ENCODE measurements at places on chromosomes 1 and 21. TPM values are rescaled to one million over a fixed set of nuclear protein-coding genes. Genes with fewer than 3 reads are reported as not detected.

GRCh38 chr1:29709704-29710280 lies 473.5 kb downstream of the PTPRU start:
- no peak for DNase-seq

- DNase-seq = no peak
Measured at GRCh38 chr1:27000090-27000816, 6.8 kb downstream of the TRNP1 start.

DNA sequence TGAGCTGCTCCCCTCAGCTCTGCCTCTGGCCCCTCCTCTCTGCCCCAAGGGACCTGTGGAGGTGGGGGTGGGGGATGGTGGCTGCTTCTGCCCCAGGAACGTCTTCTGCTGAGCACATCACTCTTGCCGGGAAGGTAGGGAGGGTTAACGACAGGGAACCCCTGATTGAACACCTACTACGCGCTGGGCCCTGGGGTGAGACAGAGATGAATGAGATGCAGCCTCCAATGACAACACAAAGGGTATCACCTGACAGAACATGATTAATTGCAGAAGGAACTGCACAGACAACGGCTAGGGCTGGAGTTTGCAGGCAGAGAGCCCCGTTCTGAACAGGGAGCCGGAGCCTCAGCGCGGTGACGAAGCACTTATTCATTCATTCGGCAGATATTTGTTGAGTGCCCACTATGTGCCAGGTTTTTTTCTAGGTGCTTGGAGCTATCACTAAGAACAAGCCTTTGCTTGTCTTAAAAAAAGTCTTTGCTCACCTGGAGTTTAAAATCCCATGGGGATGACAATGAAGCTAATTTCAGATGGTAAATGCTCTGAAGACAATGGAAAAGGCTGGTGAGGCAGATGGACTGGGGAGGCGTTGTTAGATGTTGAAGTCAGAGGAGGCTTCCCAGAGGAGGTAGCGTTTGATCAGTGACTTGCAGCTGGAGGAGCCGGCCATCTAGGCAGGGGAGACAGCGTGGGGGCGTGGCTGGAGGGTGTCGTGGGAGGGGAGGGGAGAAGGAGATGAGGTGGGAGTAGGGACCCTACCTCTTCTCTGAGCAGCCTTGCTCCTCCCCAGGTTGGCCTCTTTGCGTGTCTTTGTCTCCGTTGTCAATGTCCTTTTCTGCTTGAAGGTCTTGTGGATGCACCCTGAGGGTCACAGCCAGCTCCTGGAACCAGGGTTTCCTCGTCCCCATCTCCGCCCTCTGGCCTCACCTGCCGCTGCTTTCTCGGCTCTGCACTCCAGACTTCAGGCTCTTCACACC lies 103.1 kb upstream of the CSF3R start:
- DNase-seq = no peak

GRCh38 chr1:170241266-170241851 lies 95.6 kb downstream of the NTMT2 start:
- DNase-seq = no peak

Gene SHISA4
- total RNA-seq = 0.40 TPM
